ENCODE measurements at places on chromosomes 6 and 20.

GRCh38 chr20:56516631-56517030, 7.9 kb upstream of the FAM209A start:
- DNase-seq = no peak

- no peak for DNase-seq
Measured at GRCh38 chr20:53937339-53937741, 133.1 kb downstream of the BCAS1 start.

- DNase-seq = peak; percentile 59
Measured at GRCh38 chr6:25042036-25042521, 106.3 kb upstream of the RIPOR2 start.

DNA sequence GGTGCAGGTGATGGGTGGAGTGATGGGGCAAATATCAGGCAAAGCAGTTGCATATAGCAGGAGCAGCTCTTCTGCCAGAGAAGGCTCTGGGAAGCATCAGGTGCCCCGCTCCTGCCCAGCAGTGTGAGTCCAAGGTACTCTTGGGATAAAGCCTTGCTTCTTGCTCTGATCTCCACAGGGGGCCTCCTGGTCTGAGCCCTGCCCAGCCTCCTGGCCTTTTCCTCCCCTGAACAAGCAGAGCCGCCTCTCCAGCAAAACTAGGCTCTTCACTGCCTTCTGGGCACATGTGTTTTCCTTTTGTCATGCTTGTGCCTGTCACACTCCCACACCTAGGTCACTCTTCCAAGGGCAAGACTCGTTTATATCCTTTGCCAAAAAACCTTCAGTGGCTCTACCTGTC, 34.3 kb downstream of the SIRPA start:
- DNase-seq = no peak

DNA sequence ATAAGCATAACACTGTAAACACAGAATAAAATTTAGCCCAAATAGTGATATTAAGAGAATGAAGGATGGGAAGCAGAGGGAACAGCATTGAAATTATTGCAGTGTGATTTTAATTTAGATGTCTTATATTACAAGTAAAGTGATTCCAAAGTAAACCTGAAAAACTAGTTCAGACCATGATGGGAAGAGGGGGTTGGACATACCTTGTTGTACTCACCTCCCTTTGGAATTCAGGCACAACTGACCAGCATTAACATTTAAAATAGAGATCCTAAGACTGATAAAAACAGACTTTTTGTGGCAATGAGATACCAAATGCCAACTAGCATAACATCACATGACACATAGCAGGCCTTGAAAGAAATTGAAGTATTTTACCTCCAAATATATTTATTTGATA, 262.6 kb upstream of the PRND start:
- DNase-seq = no peak

- no peak for DNase-seq
Measured at GRCh38 chr6:89023591-89024441, 56.7 kb upstream of the PNRC1 start.

- DNase-seq = no peak
Measured at GRCh38 chr6:168678077-168678476, 237.1 kb downstream of the SMOC2 start.

DNA sequence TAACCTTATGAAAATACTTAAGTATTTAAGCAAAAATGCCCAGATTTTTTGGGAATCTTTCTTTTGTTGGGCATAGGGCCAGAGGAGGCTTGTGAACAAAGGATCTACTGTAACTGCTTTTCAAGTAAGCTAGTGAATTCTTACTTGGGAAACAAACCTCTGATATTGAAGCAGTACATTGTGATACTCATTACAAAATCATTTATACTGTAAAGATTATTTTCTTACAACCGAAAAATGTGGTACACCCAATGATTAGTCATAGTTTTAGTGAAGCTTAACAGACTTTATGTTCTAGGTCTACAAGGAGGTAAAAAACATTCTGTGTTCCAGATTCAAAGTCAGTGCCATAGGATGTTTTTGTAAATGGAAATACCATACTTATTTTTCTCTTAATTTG, 272.9 kb upstream of the KCNQ5 start:
- DNase-seq = no peak

DNA sequence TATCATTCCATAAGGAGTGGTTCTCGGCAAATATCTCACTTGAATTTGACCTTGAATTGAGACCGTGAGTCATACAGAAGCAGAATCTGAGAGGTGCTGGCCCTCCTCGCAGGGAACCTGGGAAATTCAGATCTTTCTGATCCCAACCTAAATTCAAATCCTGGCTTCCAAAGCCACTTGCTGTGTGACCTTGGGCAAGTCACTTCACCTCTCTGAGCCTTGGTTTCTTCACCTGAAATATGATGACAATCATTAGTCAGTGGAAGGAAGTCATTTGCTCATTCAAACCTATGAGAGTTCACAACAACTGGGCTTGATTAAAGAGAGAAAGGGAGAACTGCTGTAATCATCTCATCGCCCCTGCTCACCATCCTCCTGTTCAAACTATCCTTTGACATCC, 7.2 kb downstream of the BPIFA3 start:
- DNase-seq = no peak

- no peak for DNase-seq
Measured at GRCh38 chr6:165635965-165636364, 27.1 kb downstream of the PDE10A start.

- no peak for DNase-seq
Measured at GRCh38 chr6:42099340-42100028, 42.9 kb downstream of the C6orf132 start.

DNA sequence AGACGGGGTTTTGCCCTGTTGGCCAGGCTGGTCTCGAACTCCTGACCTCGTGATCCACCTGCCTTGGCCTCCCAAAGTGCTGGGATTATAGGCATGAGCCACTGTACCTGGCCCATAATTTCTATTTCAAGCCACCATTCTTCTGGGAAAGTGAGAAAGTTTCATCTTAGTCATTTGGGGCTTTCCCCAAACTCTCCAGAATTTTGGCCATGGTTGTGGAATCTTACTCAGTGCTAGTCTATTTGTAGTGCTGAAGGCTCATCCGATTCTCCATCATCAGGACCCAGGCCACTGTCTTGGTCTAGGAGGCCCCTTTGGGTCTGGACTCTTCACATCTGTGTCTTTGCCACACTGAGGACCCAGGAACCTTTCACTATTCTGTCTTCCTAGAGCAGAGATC, 164.9 kb downstream of the EYA2 start:
- DNase-seq = no peak

DNA sequence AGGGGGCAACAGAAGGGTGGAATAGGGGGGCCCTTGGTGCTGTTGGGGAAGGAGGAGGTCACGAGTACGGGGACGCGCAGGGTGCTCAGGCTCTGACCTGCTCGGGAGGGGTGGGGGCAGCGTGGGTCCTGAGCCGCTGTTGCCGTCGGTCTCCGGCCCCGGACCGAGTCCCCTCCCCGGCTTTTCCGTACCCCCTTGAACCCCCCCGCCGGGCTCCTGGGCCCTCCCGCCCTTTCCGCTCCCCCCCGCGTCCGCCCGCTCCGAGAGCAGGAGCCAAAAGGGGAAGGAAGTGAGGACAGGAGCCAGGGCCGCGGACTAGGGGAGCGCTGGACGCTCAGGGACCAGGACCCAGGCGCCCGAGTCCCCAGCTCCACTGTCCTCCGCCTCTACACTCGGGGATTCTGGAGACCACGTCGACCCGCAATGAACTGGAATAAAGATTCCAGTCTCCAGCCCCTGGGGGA, at the start of gene RGL2:
Gene RGL2 (minus strand): TSS at position 170 of the 464 bp plus-strand sequence. CDS start 332 bp downstream, outside the sequence.
- DNase-seq = peak; percentile 79

GRCh38 chr6:105272786-105273185, 93.0 kb upstream of the POPDC3 start:
- DNase-seq = no peak

DNA sequence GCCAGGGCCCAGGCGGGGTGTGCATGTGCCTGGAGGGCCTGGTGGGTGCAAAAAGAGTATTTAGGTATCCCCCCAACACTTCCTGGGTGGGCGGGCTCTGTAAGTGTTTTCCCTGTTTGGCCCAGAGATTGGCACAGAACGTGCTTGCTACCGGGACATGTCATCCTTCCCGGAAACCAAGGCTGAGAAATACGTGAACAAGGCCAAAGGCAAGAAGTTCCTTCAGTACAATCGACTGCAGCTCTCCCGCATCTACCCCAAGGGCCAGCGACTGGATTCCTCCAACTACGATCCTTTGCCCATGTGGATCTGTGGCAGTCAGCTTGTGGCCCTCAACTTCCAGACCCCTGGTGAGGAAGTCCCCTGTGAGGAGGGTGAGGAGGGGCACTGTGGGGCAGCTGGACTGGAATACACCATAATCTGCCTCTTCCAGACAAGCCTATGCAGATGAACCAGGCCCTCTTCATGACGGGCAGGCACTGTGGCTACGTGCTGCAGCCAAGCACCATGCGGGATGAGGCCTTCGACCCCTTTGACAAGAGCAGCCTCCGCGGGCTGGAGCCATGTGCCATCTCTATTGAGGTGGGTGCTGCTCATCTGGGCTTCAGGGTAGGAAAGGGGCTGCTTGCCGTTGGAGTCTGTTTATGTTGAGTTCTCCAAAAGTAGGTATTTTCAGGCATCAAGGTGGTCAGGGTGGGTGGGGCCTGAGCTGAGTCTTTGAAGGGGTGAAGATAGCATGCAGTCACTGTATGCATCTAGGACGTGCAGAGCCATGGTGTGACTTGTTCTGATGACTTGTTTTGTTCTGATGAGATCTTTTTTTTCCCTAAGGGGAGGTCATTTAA, 35.2 kb downstream of the PLCG1 start:
- peak; percentile 8 for DNase-seq

- DNase-seq = no peak
Measured at GRCh38 chr20:1075616-1076015, 42.8 kb upstream of the PSMF1 start.

DNA sequence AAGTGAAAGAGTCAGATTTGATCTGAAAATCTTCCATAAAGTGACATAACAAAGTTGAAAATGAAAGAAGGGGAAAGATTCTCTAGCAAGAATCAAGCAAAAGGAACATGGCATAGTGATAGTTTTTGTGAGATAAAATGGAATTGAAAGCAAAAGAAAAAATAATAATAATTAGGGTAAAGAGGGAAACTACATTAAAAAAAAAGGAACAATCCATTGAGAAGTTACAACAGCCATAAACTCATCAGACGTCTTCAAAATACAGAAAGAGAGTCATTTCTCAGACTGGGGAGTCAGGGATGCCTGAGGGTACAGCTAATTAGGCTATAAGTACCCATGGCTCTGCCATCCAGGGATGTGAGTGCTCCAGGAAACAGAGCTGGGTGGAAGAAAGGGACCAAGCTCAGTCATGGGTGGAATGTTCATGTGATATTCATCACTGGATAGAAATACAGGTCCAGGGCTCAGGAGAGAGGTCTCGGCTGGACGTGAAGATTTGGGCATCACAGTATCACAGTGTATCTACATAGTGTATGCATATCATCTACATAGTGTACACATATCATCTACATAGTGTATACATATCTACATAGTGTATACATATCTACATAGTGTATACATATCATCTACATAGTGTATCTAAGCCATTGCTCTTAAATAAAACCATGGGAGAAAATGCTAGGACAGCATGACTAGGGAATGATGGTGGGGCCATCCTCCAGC, 29.4 kb downstream of the DUSP22 start:
- DNase-seq = no peak

DNA sequence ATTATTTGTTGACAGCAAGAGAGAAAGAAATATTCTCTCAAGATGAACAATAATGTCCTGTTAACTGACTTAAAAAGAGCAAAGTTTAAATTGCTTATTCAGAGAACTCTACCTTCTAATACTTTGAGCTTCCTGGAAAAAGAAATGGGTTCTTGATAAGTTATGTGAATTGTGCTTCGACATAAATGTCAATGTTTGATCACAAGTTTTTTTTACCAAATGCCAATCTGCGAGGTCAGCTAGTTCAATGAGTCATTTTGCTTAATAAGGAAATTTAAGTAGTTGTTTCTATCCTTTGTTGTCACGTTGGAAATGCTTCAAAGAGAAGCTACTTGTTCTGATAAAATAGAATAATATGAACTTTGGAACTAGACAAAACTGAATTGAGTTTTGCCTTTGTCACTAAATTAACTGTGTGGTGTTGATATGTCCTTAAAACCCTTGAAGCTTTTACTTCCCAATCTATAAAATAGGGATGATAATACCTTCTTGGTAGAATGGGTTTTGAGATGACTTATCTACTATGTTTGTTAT, 642.1 kb upstream of the FLRT3 start:
- DNase-seq = no peak

- DNase-seq = no peak
Measured at GRCh38 chr6:100626721-100627120, 162.0 kb upstream of the SIM1 start.

GRCh38 chr6:118285791-118286190, 262.3 kb upstream of the PLN start:
- DNase-seq = no peak

GRCh38 chr20:13819885-13820645, 35.2 kb downstream of the NDUFAF5 start:
- no peak for DNase-seq

- DNase-seq = peak; percentile 25
Measured at GRCh38 chr6:139027620-139028182, 844 bp upstream of the ABRACL start.

GRCh38 chr6:166540631-166541331, 45.7 kb downstream of the RAMACL start:
- peak; percentile 66 for DNase-seq

- no peak for DNase-seq
Measured at GRCh38 chr6:87817183-87817582, 115.2 kb upstream of the AKIRIN2 start.

DNA sequence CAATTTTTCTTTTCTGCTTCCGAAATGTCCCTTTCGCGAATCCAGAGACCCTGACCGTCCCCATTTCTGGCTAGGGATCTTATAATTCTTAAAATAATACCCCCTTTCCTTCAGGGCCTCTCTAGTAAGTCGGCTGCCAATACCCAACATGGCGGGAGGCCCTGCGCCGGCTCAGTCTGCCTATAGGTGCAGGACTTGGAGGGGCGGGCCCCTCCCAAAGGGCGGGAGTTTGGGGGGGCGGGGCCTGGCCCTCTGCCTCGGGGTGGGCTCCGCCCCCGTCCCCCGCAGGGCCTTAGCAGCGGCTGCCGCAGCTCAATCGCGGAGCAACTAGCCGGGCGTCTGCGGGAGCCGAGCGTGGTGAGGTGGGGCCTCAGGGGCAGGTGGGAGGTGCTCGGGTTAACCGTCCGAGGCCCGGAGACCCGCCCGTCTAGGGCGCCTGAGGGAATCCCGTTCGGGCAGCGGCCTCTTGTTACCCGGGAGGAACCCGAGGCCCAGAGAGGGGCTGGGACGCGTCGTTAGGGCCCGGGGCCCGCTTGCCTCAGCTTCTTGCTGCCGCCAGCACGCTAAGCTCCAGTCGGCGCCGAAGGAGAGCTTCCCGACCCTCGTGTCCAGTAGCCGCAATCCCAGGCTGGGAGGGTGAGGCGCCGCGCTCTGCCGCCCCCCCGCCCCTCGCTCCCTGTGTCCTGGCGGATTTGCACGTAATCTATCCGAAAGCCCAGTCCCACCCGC, at the start of gene CEP250:
Gene CEP250 (plus strand): TSS at position 718 of the 729 bp plus-strand sequence. CDS start 6,770 bp downstream, outside the sequence.
- DNase-seq = peak; percentile 96

GRCh38 chr6:156760377-156760776, 16.8 kb upstream of the ARID1B start:
- no peak for DNase-seq

- DNase-seq = no peak
Measured at GRCh38 chr20:14972256-14972655, 634.8 kb upstream of the FLRT3 start.

Measured in CD4-positive, alpha-beta T cell treated with Interleukin-15 for 1 hour (primary cell).